ENCODE measurements at places on chromosomes 5 and 9.

DNA sequence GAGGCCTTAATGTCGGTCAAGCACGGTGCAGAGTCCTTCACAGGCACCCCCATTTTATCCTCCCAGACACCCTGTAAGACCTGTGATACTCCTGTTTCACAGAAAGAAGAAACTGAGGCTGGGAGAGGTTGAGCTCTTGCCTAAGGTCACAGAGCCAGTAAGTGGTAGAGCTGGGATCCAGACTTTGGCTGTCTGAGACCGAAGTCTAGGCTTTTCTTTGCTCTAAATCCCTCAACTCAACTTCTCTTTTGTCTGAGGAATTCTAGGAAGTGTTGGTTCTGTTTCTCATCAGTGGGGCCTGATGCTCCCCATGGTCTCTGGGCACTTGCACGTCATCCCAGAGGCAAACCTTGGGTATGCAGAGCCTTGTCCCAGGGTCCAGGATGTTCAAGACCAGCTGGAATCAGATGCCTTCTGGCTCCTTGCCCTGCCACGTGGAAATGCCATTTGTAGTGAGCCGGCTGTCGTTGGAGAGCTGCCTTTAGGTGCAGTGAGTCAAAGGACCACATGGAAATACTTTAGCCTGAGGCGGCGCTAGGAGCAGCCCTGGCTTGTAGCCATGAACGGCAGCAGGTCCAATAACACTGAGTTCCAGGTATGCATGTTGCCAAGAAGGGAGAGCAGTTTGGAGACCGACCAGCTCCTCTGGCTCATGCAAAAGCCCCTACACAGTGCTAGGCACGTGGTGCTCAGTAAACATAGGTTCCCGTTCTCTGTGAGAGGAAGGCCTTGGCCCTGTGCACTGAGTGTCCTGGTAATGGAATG is 9.2 kb downstream of the DCANP1 start:
- no peak for DNase-seq

DNA sequence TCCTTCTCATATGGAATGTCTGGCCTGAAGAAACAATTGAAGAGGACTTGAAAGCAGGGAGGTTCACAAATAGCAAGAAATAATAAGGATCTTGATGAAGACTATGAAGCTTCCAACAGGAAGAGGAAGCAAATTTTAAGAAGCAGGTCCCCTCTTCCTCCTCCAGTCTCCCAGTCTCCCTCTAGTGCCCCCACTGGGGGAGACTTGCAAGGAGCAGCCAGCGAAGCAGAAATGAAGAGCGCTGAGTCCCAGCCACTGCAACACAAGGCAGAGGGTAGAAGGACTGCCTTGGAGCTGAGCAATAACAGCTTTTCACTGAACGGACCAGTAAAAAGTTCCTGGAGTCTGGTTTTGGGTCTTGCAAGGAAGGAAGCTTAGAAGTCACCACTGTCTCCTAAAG is 32.6 kb upstream of the ACO1 start:
- DNase-seq: no peak

DNA sequence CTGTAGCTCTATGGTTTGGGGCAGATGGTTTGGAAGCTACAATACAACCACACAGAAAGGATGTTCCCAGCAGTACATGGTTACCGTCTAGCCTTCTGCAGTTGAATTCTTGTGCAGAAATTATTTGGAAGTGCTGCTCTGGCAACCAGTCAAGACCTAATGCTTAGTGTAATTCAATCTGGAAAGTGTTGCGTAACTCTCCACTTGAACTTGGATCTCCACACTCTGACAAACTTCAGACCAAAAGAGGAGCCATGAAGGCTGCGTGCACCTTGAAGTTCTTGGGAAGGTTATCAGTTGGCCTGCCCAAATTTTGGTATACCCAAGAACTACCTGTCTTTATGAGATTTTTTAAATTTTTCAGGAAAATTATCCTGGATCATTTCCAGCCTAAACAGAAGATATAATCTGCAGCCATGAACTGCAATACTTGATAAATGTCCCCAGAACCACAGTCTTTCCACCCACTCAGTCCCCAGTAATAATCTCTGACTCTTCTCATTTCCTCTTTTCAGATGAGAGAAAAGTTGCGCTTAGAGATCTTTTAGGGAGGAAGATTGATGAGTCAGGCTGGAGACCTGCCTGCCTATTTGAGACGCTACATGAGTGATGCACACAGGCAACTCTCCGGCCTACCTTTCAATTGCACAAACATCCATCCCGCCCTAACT is 159.9 kb downstream of the FANCC start:
- DNase-seq: no peak

GRCh38 chr9:38441347-38442085 is 17.3 kb upstream of the IGFBPL1 start:
- no peak for DNase-seq

DNA sequence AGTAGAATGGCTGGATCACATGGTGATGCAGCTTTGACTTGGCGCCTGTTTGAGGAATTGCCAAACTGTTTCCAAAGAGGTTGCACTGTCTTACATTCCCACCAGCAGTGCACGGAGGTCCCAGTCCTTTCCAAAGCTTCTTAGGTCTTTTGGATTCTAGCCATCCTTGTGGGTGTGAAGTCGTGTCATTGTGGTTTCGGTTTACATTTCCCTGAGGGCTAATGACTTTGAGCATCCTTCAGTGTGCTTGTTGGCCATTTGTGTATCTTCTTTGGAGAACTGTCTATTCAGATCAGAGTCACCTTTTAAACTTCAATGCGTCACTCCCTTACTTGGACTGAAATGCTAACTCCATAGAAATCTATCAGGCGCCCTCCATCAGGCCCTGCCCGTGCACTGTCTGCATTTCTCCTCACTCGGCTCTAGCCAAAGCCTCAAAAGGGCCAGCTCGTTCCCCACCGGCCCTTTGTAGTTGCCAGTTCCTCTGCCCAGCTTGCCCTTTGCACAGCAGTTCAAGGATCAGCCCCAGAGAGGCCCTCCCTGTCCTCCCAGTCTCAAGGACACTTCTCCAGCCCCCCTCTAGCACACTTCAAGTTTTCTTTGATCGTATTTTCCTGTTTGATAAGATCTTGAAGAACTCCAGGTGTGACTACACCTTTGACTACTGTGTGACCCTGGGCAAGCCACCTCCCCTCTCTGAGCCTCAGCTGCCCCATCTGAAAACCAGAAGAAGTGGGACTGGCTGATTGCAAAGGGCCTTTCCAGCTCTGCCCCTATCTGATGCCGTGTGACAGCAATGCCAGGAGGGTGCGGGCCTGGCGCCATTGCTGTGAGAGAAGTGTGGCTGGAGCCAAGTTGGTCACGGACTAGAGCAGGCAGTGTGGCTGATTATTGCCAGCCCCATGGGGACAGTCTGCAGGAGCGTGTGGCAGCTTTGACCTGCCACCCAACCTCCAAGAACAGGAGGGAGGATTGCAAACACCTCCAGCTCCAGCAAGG is 5.6 kb downstream of the HRH2 start:
- DNase-seq: no peak

GRCh38 chr9:83280268-83280667 is 217.3 kb upstream of the RASEF start:
- DNase-seq: no peak

Data from naive thymus-derived CD8-positive, alpha-beta T cell (primary cell).